Fibroblast of lung (primary cell): ENCODE measurements at places on chromosomes 2 and 18.
A peak's percentile ranks its signal among the peaks of the same experiment; 100 is the strongest.

DNA sequence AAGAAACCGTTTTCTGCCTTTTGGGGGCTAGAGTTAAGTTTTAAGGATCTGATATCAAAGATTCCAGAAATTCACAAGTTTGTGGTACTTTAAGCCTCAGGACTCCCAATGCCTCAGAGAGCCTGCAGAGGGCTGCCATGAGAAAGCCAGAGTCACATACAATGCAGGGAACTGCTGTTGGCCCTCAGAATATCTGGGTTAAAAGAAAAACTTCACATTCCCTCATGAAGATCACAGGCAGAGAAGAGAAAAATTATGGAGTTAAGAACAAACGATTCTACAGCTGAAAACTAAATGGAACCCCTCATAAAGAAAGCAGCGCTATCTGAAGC lies 39.5 kb downstream of the HDAC4 start:
- peak; percentile 43 for DNase-seq

DNA sequence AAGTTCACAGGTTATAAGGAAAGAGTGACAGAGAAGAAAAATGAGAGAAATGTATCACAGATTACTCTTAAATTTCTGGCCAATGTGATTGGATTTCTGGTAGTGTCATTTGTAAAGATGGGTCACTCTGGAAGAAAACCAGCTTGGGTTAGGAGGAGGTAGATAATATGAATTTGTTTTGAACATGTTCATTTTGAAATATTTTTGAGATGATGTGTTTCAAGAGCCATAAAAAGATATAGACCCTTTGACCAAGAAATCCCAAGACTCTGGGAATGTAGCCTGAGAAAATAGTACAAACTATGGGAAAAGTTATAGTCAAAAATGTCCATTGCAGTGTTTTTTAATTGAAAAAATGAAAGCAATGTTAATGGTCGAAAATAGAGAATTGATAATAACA lies 70.7 kb downstream of the CALCRL start:
- DNase-seq = no peak

GRCh38 chr18:79581406-79581805 lies 98.2 kb upstream of the CTDP1 start:
- no peak for DNase-seq

- DNase-seq = no peak
Measured at GRCh38 chr2:236883819-236884218, 201.9 kb upstream of the COPS8 start.

DNA sequence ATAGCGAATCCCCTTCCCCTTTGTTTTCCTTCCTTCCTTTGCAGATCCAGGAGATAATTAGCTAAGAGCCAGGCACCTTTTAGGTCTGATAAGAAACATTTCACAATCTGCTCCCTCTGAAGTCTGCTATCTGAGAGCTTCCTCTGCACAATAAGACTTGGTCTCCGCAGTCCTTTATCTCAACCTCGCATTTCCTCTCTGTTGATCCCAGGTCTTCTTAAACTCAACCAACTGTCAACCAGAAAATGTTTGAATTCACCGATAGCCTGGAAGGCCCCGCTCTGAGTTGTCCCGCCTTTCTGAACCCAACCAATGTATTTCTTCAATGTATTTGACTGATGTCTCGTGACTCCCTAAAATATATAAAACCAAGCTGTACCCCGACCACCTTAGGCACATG lies 78.4 kb upstream of the CTDP1 start:
- no peak for DNase-seq

DNA sequence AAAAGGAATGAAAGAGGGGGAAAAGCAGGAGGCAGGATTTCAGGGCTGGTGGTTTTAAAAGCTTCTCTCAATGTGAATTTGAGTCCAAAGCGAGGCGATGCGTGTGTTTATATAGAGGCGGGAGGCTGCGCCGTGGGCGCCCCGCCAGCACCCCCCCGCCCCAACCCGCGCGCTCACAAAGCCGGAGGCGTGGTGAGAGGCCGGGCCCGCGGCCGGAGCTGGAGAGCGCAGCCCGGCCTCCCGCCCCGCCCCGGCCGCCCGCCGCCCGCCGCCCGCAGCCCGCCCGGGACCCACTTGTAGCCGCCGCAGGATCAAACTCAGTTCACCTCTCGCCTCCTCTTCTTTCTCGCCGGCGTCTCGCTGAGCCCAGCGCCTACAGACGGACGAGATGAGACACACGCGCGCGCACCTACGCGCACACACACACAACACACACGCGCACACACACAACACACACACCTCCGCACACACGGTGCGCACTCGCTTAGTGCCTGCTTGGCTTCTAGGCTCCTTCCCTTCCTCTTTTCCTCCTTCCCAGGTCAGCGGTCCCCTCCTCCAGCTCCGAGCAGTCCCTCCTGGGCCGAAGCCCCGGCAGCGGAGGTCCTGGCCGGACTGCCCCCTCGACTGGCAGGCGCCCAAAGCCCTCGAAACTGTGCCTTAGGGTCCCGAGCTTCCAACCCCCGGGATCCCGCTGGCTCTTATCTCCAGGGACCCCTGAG lies 1.3 kb upstream of the CYP26B1 start:
- peak; percentile 24 for DNase-seq

GRCh38 chr2:215098875-215099274 lies 39.6 kb downstream of the ABCA12 start:
- DNase-seq = no peak
